Bone marrow (tissue), 2 donors: ENCODE measurements at places on chromosomes 16 and 17.

DNA sequence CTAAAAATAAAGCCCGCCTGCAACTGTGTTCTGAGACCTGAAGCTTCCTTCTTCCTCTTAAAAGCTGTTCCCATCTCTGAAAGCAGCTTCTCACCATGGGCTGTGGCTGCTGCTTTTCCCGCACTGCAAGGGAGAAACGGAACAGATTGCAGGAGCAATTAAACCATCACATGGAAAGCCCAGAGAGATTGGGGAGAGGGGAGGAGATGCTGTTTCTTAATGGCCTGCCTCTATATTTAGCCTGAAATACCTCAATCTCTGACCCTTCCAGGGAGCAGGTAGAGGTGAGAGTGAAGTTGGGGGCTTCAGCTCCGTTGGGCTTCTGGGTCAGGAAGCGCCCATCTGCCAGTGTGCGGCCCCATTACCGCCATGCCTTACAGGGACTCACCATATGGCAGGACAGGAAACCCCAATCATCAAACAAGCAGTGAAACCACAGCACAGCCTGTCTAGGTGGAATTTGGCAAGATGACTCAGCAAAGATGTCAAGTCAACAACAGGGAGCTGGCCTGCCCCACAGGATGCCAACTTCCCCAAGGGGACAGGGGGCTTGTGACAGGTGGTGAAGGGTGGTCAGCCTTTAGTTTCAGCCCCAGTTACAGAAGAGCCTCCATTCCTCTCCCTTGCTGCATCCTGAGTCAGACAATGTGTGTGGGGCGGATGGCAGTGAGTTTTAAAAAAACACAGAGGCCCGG lies 286.6 kb upstream of the CCL2 start:
- no peak for DNase-seq

DNA sequence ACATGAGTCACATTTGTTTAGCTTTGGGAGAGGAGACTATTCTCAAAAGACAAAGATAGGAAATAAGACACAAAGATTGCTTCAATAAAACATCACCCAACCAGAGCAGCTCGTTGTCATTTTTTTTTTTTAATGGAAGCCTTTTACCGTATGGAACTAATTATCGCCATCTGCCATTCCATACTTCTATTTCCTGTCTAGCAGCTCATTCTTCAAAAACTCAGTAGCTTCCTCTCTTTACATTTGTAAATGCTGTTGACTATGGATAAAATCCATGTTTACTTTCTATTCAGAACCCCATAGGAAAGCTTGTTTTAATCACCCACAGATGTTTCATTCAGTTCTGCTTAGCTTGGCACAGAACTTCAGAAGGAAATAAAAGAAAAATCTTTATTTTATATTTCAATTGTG lies 110.0 kb upstream of the PSMD7 start:
- DNase-seq, result no peak

GRCh38 chr16:53865494-53865863 lies 161.5 kb downstream of the FTO start:
- DNase-seq, result peak; percentile 87

DNA sequence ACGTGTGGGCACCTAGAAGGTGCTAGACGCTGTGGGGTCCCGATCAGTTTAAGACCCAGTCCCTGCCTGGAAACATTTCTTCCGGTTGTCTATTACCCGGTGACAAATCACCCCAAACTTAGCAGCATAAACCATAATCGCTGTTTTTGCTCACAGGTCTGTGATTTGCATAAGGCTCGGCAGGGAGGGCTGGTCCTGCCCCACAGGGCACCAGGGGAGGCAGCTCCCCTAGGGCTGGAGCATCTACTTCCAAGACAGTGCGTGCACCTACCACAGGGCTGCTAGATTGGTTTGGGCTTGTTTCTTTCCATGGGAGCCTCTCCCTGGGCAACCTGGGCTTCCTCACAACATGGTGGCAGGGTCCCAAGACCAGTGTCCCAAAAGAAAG lies 214.5 kb upstream of the CIBAR2 start:
- no peak for DNase-seq

- no peak for DNase-seq
Measured at GRCh38 chr17:81228420-81228819, 5.7 kb upstream of the CEP131 start.

- no peak for DNase-seq
Measured at GRCh38 chr16:84520725-84521496, 16.5 kb upstream of the MEAK7 start.

DNA sequence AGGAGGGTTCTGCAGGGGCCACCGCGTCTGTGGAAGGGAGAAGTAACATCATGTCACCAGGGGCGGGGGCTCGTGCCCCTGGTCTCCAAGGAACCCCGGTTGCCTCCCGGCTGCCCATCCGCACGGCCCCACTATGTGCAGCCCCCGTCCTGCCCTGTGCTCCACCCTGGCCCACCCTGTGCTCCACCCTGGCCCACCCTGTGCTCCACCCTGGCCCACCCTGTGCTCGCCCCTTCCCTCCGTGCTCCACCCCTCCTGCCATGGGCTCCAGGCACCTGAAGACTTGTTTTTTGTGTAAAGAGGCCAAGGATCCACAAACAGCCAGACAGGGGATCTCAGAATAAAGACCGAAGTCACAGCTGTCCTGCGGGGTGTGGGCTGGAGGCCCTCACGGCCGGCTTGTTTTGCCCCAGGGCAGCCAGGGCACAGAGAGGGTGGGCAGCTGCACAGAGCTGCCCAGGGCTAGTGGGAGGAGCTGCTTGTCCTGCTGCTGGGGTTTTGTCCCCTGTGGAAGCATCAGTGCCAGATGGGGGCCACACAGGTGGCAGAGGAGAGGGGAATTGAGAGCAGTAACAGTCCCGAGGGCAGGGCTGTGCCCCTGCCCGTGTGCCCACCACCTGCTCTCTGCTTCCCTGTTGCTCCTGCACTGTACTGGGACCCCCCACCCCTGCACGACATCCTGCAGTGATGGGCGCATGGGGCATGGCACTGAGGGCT lies 147.0 kb upstream of the CIBAR2 start:
- DNase-seq, result no peak

DNA sequence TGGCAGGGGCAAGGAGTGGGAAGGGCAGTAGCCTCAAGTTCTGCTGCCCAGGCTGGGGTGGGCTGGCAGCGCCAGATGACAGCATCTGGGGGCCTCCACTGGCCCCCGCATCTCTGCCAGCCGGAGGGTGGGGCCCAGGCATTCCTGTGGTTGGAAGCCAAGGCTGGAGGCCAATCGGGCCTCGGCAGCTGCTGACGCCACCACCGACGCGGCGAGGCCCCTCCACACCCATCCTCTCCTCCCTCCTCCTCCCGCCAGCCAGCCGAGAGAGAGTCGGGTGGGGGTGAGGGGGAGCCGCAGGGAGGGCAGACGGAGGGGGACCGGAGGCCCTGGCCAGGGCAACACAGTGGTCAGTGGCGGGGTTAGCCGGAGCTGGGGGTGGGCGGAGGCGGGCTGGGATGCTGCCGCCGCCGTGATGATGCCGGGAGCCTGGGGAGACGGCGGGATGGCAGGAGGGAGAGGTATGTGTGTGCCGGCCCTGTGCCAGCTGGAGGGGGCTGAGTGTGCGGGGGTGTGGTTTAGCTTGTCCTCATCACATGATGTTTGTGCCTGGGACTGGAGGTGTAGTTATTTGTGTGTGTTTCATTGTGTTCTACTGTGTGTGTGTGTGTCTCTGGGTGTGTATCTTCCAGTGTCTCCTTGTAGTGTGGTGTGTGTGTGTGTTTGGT lies 36.6 kb downstream of the ARHGAP23 start:
- no peak for DNase-seq

DNA sequence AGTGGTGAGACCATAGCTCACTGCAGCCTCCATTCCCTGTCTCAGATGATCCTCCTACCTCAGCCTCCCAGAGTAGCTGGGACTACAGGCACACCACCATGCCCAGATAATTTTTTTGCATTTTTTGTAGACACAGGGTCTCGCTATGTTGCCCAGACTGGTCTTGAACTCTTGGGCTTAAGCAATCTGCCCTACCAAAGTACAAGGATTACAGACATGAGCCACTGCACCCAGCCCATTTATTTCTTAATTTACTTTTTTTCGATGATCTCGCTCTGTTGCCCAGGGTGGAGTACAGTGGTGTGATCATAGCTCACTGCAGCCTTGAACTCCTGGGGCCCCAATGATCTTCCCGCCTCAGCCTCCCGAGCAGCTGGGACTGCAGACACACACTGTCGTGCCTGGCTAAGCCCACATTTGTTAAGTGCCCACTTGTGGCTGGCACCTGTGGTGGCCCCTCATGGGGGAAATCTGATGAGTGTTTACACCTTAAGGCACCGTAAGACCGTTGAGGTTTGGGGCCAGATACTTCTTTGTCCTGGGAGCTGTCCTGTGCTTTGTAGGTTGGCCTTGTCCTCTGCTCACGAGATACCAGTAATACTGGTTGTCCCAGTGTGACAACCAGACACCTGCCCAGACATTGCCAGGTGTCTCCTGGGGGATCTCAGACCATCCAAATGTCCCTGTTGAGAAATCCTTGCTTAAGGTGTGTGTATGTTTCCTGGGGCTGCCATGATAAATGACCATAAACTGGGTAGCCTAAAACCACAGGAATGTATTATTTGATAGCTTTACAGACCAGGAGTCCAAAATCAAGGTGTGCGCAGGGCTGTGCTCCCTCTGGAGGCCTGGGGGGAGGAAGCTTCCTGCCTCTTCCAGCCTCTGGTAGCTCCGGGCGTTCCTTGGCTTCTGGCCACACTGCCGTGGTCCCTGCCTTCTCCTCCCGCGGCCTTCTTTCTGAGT lies 141.4 kb upstream of the GSE1 start:
- DNase-seq, result no peak

DNA sequence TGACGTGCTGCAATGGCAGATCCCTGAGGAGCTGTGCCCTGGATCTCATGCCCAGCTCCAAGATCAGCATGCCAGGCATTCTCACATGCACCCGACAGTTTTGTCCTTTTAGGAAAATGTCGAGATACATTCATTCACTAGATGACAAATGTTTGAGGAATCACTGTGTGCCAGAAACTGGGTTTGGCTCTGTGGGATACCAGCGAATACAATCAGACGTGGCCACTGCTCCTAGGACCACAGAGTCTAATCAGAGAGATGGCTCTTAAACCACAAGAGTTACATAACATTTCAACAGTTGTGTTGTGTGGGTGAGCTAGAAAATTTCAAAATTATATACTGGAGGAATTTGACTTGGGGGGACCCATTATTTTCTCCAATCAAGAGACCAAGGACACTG lies 579.7 kb downstream of the CDH13 start:
- DNase-seq, result no peak

DNA sequence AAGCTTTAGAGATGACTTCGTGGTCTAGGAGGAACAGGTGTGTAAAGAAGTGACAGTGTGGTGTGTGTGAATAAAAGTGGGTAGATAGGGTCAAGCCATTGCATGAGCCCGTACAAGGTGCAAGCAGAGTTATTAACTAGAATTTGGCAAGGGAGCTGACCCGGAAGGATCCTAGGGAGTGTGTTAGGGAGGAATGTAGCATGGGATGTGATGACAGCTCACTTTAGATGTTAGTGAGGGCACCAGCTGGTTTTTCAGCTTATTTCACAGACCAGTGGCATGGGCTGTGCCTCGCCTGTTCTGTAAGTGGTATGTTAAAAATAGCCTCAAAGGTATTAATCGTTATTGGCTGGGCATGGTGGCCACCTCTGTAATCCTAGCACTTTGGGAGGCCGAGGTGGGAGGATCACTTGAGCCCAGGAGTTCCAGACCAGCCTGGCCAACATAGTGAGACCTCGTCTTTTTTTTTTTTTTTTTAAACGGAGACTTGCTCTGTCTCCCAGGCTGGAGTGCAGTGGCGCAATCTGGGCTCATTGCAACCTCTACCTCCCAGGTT lies 8.3 kb downstream of the ANKRD40CL start:
- DNase-seq, result no peak

DNA sequence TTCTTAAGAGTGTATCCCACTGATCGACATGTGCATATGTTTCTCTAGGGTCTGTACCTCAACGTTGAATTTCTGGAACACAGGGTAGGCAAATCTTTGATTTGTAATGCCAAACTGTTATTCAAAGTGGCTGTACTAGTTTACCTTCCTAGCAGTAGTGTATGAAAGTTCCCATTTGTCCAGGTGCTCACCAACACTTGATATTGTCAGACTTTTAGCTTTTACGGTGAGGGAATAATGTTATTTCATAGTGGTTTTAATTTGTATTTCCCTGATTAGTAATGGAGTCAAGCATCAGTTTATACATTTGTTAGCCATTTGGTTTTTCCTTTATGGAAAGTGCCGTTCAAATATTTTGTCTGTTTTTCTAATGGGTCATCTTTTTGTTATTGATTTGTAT lies 20.3 kb downstream of the GSDMB start:
- no peak for DNase-seq

- DNase-seq, result no peak
Measured at GRCh38 chr17:80968602-80969029, 23.0 kb upstream of the CHMP6 start.

DNA sequence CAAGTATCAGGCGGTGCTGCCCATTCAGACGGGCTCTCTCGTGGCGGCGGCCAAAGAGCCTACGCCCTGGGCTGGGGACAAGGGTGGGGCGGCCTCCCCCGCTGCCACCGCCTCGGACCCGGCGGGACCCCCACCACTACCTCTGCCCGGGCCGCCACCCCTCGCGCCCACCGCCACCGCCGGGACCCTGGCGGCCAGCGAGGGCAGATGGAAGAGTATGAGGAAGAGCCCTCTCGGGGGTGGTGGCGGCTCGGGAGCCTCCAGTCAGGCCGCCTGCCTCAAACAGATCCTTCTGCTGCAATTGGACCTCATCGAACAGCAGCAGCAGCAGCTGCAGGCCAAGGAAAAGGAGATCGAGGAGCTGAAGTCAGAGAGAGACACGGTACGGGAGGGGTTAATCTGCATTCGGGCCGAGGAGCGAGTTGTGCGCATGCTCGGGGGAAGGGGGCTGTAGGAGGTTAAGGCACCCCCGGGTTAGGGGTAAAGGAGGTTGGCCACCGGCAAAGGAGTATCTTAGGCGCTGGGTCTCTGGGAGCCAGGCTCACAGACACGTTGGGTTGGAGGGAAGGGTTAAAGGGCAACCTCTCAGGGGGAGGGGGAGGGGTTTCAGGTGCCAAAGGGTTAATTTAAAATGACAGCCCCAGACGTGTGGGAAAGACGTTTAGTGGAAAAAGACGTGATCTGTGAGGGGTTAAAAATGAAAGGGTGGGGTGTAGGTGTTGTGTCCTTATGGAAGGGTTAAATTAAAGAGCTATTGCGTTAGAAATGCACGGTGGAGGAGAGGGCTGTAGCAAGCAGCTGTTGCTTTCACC lies 1.4 kb downstream of the MSL1 start:
- no peak for DNase-seq
